Stimulated activated CD8-positive, alpha-beta memory T cell treated with anti-CD3 and anti-CD28 coated beads, Interleukin-4, amount 100 ng/mL, for 4 hours (primary cell): ENCODE measurements at places on chromosomes 1 and 21.

GRCh38 chr1:37717631-37718030 is 25.3 kb downstream of the CDCA8 start:
- DNase-seq, result no peak

GRCh38 chr1:204145033-204145504 is 6.8 kb downstream of the ETNK2 start:
- no peak for DNase-seq

DNA sequence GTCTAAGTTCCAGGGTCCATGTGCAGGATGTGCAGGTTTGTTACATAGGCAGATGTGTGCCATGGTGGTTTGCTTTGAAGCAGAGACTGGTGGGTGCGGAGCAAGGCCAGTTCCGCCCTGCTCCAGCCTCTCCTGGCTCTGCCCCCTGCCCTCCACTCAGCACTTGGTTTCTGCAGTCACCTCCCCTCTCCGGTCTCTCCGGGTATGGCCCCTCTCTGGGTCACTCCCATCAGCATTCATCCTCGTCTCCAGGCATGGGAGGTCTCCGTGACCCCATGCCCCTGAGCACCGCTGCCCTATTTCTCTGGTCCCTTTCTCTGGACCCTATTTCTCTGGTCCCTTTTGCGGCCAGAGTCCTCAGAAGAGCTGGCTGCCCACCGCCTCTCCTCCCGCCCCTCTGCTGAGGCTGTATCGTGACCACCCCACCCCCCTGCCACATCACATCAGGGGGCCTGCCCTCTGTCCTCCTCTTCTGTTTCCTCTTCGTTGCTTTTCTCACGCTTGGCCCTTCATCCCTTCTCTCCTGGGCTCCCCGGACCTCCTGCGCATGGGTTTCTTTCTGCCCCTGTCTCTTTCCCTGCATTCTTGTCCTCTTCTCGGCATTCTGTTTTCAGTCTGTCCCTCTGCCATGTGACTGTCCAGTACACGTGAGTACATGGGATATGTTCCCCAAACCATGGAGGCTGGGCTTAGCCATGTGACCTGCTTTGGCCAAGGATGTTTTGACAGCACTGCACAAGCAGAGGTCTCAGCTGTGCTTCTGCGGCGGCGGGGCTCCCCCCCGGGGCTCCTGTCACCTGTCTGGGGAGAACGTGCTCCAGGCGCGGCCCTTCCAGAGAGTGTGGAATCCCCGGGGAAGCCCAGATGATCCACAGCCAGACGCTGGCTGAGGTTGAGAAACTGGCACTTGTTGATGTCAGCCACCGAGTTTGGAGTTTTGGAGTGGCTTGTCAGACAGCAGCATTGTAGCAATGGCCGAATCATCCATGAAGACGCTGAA is 54.4 kb upstream of the C1orf174 start:
- DNase-seq, result no peak

- no peak for DNase-seq
These were observed at the start of gene NTMT2 for GRCh38 chr1:170145770-170146676. Gene NTMT2, plus strand, starts transcription at chr1:170145959. Its CDS starts 149 bp downstream, at chr1:170146108.

DNA sequence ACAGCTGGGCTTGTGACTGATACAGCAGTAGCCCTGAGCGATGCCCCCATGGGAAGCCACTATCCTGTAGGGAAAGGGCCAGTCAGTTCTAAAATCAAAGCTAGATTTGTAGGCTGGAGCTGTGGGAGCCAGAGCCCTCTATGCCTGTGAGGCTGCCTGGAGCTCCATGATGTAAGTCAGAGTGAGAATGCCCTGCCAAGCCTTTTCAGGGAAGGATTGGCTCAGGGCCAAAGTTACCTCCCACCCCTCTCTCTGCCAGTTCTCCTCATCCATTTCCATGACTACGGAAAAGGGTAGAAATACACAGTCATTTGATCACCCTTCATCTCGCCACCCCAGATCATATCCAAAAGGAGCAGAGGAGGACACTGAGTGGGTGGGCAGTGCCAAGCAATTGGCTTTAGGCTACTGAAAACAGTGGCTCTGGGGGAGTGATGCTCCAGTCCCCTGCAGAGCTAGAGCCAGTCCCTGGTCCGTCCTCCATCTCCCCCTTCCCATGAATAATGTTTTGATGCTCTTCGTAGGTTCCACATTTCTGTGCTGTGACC is 59.5 kb upstream of the KCNA3 start:
- DNase-seq, result no peak

GRCh38 chr1:17739050-17739449 is 16.1 kb upstream of the ACTL8 start:
- no peak for DNase-seq

DNA sequence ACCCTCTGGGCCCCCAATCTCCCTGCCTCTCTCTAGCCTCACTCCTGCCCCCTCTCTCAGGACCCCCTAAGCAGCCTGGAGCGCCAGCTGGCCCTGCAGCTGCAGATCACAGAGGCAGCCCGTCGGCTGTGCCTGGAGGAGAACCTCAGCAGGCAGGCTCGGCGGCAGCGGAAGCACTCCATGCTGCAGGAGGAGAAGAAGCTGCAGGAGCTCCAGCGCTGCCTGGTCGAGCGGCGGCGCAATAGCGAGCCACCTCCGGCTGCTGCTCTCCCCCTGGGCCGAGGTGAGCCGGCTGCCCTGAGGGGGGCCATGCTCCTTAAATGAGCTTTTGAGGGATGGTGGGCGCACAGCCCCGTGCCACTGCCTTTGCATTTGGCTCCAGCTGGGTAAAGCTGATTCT is 6.2 kb downstream of the INAVA start:
- DNase-seq, result no peak

DNA sequence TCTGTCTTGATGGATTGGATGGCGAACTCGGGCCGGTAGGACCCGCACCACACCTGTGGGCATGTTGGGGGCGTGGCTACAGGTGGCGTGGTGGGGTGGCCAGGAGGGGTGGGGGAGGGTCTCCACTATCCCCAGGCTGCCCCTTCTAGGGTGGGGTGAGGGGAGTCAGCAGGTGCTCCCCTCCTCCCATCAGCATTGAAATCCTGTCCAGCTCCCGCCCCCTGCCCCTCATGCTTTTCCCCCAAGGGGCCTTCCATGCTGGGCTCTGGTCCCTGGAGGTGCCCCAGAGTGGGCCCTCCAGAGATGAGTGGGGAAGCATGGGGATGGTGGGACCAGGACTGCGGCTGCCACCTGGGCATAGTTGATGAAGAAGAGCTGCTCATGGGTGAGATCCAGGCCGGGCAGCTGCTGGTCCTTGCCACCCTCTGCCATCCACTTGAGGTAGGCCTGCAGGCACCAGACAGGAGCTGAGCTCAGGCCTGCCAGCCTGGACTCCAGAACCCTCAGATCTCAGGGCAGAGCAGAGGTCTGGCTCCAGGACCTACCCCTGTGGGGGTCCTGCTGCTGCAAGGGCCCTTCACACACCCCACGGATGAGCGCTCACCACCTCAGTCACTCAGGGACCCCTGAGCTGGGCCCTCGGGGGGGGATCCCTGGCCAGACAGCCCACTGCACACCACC is 5.1 kb downstream of the PRXL2B start:
- no peak for DNase-seq

- no peak for DNase-seq
These were observed 104.9 kb downstream of the CDC42BPA start for GRCh38 chr1:227213426-227213825.

DNA sequence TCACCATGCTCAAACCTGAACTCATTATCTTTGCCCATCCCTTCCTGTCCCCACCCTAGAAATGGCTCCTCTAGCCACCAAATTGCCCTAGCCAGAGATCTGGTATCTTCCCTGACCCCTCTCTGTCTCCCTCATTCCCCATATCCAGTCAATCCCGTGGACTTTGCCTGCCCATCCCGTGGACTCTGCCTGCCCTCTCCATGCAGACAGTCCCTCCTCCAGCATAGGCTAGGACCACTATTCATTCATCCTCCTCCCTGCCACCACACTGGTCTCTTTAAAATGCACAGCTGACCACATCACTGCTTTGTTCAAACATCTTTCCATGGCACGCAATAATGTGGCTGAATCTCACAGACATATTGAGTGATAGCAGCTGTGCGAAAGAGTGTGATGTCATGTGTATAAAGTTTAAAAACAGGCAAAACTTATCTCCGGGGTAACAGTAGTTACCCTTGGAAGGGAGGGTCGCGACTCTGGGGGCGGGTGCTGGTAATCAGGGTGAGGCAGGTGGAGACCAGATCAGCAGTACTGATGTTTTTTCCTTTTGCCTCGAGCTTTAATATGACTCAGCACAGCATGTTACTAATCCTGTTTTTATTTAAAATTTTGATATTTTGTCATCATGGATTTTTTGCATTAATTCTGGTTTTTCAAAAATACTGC is 4.8 kb upstream of the SLC2A1 start:
- no peak for DNase-seq

DNA sequence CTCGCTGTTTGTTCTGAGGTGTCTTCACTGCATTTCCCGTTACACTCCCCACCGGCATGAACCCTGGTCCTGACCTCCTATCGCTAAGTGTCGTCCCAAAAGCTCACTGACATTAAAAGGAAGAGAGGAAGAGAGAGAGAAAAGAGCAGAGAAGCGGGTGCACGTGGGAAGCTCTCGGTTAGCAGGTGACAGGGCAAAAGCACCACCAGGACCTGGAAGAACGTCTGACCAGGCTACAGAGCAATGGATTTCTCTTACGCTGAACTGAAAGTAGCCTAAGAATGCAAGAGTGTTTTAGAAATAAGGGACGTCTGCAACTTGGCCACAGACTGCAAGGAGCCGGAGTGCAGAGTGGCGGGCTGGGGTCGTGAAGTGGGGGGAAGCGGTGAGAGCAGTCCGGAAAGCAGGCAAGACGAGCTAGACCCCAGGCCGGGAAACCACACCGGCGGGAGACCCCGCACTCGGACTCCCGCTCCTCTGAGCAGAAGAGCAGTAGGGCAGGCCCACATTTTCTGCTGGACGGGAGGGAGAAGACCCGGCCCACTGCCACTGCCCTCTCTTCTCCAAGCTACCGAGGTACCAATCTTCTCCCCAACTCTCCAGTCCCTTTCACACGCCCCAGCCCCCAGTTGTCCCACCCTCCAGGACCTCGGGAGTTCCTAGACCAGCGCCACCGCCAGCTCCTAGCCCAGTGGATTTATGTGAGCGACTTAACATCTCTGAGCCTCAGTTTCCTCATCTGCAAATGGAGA is 8.3 kb upstream of the MPZL1 start:
- DNase-seq, result no peak

- no peak for DNase-seq
These were observed 44.2 kb upstream of the ZYG11A start for GRCh38 chr1:52798331-52798730.

DNA sequence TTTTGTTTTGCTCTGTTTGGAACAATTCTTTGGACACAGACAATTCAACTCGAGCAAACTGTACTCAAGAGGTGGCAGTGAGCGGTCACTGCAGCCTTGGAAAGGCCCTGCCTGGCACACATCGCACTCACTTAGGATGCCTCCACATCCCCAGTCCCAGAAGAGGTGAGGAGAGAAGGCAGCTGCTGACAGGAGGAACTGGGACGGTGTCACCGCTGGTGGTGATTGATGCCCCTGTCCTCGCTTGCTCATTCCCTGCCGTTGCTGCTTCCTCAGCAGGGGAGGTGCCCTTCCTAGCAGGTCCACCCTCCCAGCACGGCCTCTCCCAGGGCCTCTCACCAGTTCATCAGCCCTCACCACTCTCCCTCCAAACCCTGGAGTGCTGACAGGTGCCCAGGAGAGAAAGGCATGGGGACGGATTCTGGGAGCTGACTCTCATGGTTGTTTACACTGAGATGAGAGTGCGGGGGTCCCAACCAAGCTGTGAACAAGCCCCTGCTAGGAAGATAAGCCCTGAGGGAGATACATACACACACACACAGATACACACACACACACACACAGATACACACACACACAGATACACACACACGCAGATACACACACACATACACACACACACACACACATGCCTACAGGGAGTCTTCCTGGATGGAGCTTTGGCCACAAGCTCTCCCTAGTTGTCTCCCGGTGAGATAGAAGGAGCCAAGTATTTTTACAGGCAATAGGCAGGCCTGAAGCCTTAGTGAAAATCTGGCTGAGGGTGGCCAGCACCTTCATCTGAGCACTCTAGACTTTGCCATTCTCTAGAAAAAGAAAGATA is 101.1 kb downstream of the CDC7 start:
- DNase-seq, result no peak

GRCh38 chr1:161484613-161485012 is 20.6 kb upstream of the FCGR2A start:
- no peak for DNase-seq

- peak; percentile 83 for DNase-seq
These were observed 24.1 kb downstream of the CELA3A start for GRCh38 chr1:22025368-22026155.

- DNase-seq, result no peak
These were observed 118.5 kb upstream of the C1orf174 start for GRCh38 chr1:4018466-4019146.

GRCh38 chr1:172400722-172401105 is 19.8 kb upstream of the C1orf105 start:
- DNase-seq, result no peak

GRCh38 chr1:11176081-11176706 is 13.0 kb upstream of the ANGPTL7 start:
- DNase-seq, result no peak

- DNase-seq, result no peak
These were observed 4.5 kb downstream of the HDGF start for GRCh38 chr1:156746728-156747631.

GRCh38 chr21:44858791-44859190 is 14.7 kb downstream of the PTTG1IP start:
- DNase-seq, result no peak

DNA sequence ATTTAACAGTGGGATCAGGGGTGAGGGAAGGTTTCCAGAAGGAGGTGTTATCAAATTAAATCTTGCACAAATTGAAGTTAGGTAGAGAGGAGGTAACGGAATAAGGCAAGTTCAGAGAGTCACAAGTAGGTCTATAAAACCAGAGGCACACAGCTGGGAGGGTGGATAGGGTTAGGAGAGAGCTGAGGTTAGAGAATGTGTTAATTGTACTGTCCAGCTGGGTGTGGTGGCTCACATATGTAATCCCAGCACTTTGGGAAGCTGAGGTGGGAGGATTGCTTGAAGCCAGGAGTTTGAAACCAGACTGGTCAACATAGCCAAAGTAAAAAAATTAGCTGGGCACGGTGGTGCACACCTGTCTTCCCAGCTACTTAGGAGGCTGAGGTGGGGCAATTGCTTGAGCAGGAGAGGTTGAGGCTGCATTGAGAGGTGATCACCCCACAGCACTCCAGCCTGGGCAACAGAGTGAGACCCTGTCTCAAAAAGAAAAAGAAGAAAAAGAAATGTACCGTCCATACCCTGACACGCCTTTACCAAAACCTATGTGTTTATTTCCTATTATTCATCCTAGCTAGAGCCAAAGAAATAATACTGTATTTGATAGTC is 20.2 kb downstream of the SPATA45 start:
- DNase-seq, result no peak

DNA sequence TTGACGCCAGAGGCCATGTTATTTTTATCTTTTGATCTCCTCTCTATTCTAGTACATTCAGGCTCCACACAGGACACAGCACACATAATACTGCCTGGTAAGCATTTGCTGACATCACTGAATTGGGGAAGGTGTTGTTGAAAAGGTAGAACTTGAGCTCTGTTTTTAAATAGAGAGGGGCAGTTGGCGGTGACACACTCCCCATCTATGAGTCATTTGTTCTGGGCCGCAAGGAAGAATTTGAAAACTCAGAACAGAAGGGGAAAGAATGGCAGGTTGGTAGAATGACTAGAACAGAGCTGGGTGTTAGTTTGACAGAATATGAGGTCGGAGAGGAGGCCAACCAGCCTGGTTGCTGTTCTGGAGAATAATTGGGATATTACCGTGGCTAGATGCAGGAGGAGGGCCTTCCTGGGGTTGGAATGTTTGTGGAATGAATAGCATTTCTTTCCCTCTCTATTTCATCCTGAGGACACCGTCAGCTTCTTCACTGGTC is 52.1 kb upstream of the ERRFI1 start:
- no peak for DNase-seq
